ENCODE measurements at places on chromosomes 4 and X.

- DNase-seq = no peak
These were observed 446 bp downstream of the EVC2 start for GRCh38 chr4:5707778-5708448.

DNA sequence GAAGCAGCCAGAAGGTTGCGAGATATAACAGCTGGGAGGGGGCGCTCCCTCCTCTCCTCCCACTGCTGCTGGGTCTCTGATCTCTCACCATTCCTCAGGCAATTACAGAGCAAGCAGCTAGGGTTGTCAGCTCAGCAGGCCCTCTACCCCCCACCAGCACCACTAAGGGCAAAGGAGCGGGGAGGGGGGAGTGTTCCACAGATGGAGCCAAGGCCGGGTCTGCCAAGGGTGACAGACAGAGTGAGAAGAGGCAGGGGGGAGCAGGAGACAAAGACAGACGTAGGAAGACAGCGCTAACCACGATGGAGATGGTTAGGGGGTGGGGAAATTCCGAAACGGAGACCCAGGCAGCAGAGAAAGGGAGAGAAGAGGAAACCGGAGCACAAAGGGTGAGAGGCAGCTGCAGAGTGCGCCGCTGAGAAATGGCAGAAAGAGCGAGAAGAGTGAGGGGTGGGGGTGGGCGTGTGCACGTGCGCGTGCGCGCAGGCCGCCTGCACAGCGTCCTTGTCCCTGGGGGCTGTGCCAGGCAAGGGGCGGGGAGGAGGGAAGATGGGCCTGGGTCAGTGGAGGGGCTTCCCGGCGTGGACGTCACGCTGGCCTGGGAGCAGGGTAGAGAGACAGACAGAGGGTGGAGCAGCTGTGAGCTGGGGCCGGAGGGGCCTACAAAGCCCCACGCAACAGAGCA lies 6.9 kb downstream of the L1CAM start:
- DNase-seq = no peak

GRCh38 chrX:16212024-16212423 lies 44.7 kb downstream of the MAGEB17 start:
- peak; percentile 58 for DNase-seq

- no peak for DNase-seq
These were observed 2.7 kb downstream of the TIMM17B start for GRCh38 chrX:48894891-48895290.

- DNase-seq = no peak
These were observed 97.0 kb upstream of the STIM2 start for GRCh38 chr4:26763648-26764047.

DNA sequence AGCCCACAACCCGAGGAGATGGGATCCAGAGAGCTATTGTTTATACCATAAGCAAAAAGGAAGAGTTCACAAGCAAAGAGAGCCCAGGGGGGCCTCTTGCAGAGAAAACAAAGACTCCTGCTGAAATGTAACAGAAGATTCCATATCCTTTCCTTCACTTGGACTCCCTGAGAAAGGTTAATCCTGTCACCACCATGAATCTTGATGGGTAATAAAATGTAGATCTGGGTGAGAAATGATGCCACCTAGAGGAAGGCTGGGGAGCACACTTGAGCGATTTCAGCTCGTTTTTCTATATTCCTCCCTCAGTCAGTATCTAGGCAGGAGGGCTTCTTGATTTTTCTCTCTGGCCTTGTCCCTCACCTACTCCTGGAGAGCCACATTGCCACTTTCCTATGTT lies 10.2 kb upstream of the KCNE5 start:
- DNase-seq = peak; percentile 13

- DNase-seq = peak; percentile 84
These were observed at the start of gene EPHA5 for GRCh38 chr4:65670331-65671031. TSS of gene EPHA5 (minus strand) at chr4:65670489. CDS start at chr4:65669742, 747 bp downstream.

DNA sequence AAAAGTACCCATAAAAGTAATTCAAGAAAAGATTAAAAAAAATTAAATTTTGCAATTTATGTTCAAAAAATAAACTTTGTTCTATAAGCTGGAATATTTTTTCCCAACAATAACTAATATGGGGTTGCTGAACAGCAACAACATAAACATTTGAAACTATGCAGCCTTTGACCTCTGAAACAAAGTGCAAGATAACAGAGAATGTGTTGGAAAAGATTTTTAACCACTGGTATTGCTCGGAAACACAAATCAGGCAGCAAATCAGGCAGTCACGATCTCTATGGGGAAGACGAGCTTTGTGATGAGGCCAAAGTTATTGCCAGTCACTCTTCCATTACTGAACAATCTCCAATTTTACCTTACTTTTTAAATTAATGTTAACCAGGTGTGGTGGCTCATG lies 332.1 kb downstream of the PABPC4L start:
- DNase-seq = no peak

DNA sequence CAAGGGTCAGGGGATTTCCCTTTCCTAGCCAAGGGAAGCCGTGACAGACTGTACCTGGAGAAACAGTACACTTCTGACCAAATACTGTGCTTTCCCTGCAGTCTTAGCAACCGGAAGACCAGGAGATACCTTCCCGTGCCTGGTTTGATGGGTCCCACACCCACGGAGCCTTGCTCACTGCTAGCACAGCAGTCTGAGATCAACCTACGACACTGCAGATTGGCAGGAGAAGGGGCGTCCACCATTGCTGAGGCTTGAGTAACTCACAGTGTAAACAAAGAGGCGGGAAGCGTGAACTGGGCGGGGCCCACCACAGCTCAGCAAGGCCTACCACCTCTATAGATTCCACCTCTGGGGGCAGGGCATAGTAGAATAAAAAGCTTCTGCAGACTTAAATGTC lies 48.7 kb upstream of the SRD5A3 start:
- DNase-seq = no peak

GRCh38 chr4:101348995-101349800 lies 1.9 kb upstream of the PPP3CA start:
- DNase-seq = no peak

DNA sequence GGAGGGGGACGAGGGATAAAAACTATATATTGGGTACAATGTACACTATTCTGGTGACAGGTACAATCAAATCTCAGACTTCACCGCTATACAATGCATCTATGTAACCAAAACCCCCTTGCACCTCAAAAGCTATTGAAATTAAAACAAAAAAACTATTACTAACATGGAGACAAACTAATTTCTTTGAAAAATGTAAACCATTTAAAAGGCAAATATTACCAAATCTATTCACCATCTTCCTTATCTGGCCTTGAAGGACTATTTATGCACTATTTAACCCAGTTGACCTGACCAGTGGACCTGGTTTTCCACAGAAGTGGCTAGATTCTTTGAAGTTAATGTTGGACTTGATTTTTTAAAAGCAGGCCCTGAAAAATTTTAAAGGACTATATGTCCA lies 212.3 kb upstream of the RPS6KA3 start:
- no peak for DNase-seq

DNA sequence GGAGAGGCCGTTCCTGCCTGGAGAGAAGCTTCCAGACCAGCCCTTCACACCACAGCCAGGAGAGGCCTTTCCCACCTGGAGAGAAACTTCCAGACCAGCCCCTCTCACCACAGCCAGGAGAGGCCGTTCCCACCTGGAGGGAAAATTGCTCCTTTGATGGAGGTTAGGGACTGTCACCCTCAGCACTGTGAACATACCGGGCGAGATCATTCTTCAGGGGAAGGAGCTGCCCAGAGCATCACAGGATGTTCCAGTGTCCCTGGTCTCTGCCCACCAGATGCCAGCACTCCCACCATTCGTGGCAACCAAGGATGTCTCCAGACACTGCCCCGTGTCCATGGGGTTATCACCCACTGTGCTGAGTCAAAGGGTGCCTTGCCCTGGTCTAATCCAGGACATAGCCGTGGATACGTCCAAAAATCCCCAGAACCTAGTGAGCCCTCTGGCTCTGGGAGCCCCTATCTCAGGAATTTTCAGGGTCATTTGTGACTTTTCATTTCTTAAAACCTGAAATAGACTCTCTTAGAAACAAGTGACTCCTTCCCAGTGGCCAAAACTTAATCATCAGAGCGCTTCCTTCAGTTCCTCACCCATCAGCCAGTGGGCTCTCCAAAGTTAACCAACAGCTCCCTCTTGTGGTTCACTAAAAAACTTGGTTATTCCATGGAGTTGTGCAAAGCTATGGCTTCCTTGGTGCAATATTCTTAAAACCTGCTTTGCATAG lies 80.2 kb downstream of the CRMP1 start:
- peak; percentile 65 for DNase-seq
